Activated naive CD8-positive, alpha-beta T cell treated with anti-CD3 and anti-CD28 coated beads, Interleukin-2, amount 50 U/mL, for 24 hours (primary cell): ENCODE measurements at places on chromosomes 7 and 10.

GRCh38 chr7:143248761-143249354 is 14.4 kb upstream of the GSTK1 start:
- no peak for DNase-seq

DNA sequence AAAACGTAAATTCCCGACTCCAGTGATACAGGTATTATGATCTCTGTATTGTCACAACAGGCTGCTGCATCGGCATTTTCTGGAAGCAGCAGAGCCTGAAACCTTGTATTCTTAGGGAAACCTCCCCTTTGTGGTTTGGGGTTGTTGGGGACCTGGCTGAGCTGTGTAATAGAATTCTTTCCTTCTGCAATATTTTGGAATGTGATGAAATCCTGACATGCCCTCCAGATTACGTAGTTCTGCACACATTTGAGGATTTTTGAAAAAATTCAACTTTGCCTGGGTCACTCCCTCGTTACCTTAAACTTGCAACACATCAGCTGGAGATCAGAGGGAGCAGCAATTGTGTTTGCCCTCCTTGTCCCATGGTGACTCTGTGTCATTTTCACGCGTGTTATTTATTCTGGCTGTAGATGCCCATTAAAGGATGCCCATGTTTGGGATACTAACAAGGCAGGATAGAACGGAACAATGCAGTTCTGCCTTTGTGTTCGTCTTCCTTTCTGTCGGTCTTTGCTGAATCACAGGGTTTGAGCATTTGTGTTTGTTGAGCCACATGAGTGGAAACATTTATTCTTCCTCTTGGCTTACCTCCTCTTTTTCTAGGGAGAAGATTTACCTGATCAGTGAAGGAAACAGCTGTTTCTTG is 181.7 kb downstream of the TCF7L2 start:
- DNase-seq: no peak

DNA sequence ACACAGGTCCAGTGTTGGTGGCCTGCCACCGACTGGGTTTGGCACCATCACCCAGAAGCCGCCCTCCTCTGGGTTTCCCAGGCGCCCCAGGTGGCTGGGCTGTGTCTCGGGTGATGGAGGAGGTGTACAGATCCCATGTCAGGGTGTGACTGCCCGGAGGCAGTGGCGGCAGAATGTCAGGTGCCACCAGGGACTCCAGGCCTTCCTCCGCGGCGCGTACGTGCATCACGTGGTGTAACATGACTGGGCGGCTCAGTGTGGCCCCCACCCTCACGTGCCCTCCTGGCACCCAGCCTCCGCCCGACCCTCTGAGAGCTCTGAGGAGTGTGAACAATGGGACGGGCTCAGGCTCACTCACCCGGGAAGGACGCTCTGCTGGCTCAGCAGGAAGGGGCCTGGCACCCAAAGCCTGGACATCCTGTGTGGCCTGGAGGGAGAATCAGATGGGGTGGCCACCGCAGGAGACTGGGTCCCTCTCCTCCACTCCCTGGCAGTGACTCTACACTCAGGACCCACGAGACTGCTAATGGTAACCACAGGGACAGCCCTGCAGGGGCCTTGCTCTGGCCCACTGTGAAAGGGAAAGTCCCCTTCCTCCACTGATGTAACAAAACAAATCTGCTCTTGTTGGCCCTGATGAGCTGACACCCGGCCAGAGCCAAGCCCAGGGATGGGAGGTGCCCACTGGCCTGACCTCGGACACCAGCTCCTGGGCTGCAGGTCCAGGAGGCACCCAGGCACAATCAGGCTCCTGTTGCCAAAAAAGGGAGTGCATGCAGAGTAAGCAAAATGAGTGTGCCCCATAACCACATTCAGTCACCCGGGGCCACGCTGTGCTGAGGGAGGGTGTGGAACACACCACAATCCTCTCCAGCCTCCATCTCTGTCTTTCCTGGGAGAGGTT is 164.8 kb downstream of the PRKAG2 start:
- no peak for DNase-seq

GRCh38 chr7:94170836-94171235 is 166.7 kb upstream of the BET1 start:
- no peak for DNase-seq

DNA sequence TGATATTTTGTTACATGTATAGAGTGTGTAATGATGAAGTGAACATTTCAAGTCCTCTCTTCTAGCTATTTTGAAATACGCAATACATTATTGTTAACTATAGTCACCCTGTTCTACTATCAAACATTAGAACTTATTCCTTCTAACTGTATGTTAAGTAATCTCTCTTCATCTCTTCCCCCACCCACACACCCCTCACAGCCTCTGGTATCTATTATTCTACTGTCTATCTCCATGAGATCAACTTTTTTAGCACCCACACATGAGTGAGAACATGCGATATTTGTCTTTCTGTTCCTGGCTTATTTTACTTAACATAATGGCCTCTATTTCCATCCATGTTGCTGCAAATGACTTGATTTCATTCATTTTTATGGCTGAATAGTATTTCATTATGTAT is 57.7 kb upstream of the EGR2 start:
- no peak for DNase-seq

- DNase-seq: no peak
These were observed 134.2 kb downstream of the PTN start for GRCh38 chr7:137209151-137209817.

DNA sequence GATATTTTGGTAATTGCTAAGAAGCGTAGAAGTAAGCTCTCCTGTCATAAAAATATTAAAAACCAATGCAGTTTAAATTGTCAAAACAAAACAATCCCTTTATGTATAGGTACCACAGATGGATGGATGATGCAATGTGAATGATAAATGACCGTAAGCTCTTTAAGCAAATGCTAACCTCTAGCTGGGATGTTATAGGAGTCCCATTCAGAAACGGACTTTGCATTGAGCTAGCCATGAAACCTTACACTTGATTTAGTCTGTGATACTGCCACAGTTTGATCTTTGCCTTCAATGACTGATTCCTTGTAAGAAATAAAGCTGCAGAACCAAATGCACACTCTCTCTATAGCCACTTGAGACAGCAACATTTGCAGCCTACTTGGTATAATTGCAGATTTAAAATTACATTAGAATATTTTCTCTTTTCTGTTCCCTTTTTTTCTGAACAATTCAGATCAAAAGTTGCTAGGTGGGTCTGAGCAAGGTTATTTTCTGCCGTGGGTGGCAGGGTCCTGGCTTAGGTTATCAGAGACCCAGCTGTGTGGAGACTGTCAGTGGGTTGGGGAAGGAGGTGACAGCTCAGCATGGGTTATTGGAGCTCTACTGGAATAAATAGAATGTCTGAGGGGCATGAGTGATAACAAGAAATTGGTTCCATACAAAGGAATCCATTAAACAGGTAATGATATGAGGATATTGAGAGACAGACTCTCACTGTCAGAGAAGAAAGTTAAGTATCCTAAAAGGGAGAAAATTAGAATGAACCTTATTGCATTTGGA is 258.8 kb upstream of the CDC14C start:
- DNase-seq: no peak

DNA sequence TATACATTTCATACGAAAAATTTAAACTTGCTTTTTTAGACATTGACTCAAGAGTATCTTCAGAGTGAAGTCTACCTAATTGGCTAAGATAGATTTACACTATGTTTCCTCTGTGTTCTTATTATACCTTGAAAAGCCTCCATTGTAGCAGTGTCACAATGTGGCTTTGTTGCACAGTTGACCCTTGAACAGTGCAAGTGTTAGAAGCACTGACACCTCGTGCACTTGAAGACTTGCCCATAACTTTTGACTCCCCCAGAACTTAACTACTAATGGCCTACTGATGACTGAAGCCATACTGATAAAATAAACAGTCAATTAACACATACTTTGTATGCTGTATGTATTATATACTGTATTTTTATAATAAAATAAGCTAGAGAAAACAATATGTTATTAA is 84.3 kb downstream of the CPED1 start:
- no peak for DNase-seq

DNA sequence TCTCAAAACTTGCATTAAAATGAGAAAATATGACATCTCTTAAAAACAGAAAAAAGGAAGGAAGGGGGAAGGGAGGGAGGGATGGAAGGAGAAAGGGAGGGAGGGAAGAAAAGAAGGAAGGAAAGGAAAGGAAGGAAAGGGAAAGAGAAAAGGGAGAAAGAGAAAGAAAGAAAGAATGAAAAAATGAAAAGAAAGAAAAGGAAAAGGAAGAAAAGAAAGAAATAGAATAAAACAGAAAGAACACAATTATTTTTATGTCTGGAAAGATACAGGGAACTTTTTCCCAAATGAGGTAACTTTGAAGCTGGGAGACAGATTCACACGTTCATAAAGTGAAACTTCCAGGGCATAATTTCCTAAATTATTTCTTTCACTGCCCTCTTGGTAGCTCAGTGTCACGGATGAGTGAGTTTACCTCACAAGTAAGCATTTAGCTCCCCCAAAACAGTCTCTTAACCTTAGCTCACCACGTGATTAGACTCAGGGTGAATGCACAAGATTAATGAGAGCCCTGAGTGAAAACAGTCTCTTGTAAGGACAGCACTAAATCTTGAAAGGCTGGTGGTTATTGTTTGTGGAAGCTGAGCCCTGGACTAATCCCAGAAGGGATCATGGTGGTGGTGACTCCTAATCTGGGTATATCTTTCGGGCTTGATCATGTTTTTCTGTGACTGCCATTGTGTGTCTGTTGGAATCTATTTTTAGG is 74.1 kb upstream of the HDAC9 start:
- no peak for DNase-seq

DNA sequence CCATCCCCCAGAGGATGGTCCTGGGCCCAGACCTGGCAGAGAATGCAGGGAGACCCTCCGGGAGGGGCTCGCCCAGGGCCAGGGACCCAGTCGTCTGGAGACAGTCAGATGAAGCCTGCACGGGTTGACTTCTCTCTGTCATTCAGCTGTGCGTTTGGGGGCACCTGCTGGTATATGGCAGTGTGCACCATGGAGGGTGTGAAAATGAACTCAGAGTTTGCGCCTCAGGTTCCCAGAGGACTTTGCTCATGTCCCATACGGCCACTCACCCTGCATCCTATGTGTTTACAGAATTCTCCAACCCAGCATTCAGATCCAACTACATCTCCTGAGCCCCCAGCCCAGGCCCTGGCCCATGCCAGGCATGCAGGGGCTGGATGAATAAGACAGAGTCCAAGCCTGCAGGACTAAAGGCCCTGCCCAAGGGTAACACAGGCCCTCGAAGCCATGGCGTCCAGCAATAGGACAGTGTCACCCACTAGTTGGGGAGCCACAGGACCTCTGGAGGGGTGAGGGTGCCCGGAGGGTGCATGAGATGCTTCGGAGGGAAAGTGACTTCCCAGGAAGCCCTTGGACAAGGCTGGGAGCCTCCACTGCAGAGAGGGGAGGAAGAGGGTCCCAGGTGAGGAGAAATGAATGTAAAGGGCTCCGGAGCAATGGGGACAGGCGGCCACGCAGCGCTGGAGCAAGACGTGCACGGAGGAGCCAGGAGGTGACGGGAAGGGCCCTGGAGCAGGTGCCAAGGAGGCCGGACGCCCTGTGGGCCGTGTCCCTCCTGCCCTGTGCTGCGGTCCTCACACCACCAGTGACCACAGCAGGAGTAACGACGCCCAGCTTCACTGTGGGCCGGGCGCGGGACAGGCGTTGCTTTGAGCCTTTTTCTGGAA is 36.3 kb downstream of the CALML3 start:
- no peak for DNase-seq

DNA sequence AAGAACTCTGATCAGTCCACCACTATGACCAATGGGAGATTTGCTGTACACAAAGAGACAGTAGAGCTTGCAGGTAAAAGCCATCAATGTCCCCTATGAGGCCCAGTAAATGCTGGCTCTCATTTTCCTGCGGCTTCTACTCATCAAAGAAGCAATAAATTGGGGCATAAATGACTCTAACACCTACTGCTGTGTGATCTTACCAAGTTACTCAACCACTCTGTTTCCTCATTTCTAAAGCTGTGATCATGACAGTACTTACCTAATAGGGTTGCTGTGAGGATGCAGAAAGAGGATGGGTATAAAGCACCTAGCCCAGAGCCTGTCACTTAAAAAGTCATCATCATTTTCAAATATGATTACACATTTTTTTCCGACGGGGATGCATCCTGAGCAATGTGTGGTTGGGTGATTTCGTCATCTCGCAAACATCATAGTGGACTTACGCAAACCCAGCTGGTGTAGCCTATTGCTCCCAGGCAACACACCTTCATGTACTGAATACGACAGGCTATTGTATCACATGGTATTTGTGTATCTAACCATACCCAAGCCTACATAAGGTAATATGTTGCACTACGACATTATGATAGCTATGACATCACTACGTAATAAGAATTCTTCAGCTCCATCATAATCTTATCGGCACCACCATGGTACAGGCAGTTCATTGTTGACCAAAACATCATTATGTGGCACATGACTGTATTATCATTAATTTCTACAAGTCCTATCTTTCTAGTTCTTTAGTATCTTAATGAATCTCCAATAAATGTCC is 7.1 kb upstream of the MGMT start:
- no peak for DNase-seq

- DNase-seq: no peak
These were observed 13.3 kb upstream of the PRDX3 start for GRCh38 chr10:119191881-119192280.

- DNase-seq: no peak
These were observed 36.8 kb upstream of the DPYSL4 start for GRCh38 chr10:132149917-132150316.

GRCh38 chr7:105376908-105377533 is 11.7 kb downstream of the SRPK2 start:
- no peak for DNase-seq

- DNase-seq: no peak
These were observed 26.0 kb upstream of the ITGA8 start for GRCh38 chr10:15745751-15746150.

GRCh38 chr10:132100556-132101349 is 35.0 kb downstream of the JAKMIP3 start:
- no peak for DNase-seq

DNA sequence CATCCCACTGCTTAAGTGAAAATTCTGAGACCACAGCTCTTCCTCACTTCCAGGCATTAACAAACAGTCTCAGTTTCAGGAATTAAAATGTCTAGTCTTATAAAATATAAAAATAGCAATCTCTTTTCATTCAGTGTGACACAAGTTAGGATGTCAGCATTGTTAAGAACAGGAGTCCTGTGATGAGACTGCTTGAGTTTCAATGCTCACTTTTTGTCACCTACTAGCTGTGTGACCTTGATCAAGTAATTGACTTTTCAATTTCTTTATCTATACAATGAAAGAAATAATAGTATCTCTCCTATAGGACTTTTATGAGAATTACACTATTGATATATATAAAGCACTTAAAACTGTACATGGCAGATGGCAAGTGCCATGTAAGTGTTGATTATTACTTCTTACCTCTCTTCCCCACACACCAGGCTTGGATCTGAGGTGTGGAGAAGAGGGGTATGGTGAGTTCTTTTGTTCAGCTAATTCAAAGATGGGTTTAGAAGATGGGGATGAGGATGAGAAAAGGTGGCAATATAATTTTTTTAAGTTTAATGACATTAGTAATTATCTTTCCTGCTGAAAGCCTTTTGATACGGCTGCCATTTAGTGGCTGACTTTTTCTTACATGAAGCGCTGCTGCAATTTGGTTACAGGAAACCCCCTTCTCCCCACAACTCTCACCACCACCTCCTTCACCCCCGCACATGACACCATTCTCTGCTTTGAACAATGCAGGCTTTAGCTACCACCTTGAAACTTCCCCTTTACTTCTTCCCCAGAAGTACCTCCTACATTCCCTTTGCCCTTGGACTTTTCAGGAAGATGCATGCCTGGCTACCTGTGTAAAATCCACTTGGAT is 20.8 kb upstream of the HYAL4 start:
- DNase-seq: peak; percentile 51

- no peak for DNase-seq
These were observed 43.1 kb downstream of the MBL2 start for GRCh38 chr10:52729271-52730104.
